Renal cortical epithelial cell (primary cell): ENCODE measurements at places on chromosomes 1 and 21.

DNA sequence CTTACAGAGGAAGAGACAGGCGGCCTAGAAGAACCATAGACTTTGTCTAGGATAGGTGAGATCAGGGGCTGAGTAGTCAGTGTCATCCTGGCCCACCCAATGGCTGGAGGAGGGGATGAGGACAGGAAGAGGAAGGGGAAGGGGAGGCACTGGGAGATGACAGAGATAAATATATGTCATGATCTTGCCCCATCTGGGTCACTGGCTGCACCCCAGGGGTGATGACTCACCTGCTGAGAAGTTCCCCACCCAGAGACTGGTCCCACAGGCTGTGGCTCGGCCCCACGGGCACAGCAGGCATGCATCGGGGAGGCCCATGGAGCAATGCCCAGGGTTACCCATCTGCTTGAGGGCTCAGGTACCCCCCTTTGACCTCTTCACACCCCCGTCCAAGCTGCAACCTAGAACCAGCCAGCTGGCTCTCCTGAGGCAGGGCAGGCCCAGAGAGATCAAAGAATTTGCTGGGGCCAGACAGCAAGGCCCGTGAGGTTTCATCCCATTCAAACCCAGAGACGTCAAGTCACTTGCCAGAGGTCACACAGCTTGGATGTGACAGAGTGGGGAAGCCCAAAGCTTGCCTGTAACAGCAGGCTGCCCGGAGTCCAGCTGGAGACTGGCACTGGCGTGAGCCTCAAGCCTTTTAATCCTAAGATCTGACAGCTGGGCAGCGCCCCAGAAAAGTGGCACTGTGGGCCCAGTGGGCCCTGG, 34.7 kb upstream of the CASZ1 start:
- DNase-seq: peak; percentile 6

- no peak for DNase-seq
Measured at GRCh38 chr1:8133190-8133589, 107.1 kb upstream of the ERRFI1 start.

- DNase-seq: no peak
Measured at GRCh38 chr1:116755066-116755465, 836 bp downstream of the CD2 start.

GRCh38 chr1:209642816-209643215, 9.4 kb downstream of the LAMB3 start:
- DNase-seq: no peak

- DNase-seq: no peak
Measured at GRCh38 chr21:27582246-27582947, 615.5 kb upstream of the ADAMTS5 start.

- no peak for DNase-seq
Measured at GRCh38 chr21:46284733-46285132, 678 bp downstream of the MCM3AP start.

GRCh38 chr1:111747282-111747734, 8.1 kb upstream of the INKA2 start:
- DNase-seq: peak; percentile 65

DNA sequence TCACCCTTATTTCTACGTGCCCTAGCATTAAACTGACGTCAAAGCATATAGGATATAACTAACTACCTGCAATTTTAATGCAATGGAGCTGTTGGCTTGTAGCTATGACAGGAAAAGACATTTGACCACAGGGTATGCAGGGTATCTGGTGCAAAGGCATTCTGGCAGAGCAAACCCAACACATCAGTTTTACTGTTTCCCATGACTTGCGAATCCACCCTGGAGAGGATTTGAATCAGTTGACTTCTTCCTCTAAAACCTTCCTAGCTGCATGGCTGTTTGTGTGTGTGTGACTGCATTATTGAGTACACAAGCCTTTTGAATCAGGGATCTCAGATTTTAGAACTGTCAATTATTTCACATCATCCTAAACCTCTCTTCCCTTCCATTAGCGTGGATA, 41.7 kb upstream of the SYT14 start:
- peak; percentile 92 for DNase-seq

- DNase-seq: peak; percentile 31
Measured at GRCh38 chr1:54359393-54360162, 46.6 kb downstream of the SSBP3 start.

- DNase-seq: no peak
Measured at GRCh38 chr1:66248746-66249145, 285.2 kb upstream of the SGIP1 start.

- DNase-seq: no peak
Measured at GRCh38 chr1:61101536-61101935, 19.2 kb downstream of the NFIA start.

- no peak for DNase-seq
Measured at GRCh38 chr1:183589874-183590243, 400 bp downstream of the NCF2 start.

GRCh38 chr1:240672132-240672811, 60.3 kb upstream of the GREM2 start:
- DNase-seq: no peak

GRCh38 chr1:29543586-29543985, 307.3 kb downstream of the PTPRU start:
- no peak for DNase-seq

DNA sequence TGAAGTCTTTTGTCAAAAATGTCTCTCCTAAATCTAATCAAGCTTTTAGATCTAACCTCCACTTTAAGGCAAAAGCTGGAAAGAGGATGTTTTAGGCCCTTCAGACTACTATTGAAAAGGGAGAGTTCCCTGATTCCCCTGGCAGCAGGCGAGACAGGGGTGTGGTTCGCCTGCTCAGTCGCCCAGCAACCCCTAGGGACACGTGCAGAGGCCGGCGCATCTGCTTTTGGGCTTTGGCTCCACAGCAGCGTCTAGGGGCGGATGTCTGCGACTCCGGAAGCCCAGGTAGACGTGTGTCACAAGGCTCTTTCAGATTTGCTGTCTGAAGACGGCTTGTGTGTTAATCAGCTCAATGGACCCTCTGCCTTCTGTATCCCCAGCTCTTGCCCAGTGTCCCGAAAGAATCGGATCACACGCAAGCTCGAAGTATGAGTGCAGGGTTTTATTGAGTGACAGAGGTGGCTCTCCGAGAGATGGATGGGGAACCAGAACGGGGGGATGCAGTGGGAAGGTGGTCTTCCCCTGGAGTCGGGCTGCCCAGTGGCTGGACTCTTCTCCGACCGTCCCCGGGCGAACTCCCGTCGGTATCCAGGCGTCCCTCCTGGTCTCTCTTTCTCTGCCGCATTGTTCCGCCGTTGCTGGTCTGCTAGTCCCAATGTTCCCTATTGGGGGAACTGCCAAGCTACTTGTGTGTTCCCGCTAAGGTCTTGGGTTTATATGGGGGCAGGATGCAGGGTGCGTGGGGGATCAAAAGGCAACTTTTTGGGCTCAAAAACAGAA, 45.5 kb downstream of the OLFML2B start:
- DNase-seq: no peak

GRCh38 chr1:198929961-198930599, 291.2 kb downstream of the PTPRC start:
- peak; percentile 44 for DNase-seq

GRCh38 chr1:235424092-235424491, 56.9 kb downstream of the TBCE start:
- no peak for DNase-seq

DNA sequence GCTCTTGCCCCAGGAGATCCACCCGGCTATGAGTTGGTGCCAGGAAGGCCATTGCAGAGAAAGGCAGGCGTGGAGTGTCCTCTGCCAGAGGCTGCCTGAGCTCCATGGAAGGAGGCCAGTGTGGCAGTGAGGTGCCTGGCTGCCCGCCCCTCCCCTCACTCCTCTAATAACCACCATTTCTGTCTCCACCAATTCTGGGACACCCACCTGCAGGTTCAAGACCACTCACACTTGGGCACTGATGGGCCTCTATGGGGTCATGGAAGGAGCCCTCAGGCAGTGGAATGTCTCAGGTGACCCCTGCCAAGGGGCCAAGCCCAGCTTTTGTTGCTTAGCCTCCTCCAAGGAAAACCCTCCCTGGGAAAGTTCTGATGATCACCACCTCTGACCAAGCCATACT, 731.6 kb downstream of the MATN1 start:
- no peak for DNase-seq

- no peak for DNase-seq
Measured at GRCh38 chr1:182426442-182427430, 23.2 kb upstream of the RGSL1 start.

- DNase-seq: no peak
Measured at GRCh38 chr1:116258668-116259419, 114.2 kb upstream of the ATP1A1 start.

DNA sequence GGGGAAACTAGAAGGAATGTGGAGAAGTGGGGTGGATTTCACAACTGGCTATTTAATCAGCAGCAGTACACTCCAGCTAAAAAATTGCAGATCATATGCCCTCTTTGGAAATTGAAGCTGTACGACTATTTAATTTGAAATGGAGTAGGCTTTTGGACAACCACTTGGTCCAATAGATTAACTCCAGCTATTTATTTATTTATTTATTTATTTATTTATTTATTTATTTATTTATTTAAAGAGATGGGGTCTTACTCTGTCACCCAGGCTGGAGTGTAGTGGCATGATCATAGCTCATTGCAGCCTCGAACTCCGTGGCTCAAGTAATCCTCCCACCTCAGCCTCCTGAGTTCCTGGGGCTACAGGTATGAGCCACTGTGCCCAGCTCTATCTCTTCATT, 312.3 kb downstream of the KCNH1 start:
- DNase-seq: no peak

DNA sequence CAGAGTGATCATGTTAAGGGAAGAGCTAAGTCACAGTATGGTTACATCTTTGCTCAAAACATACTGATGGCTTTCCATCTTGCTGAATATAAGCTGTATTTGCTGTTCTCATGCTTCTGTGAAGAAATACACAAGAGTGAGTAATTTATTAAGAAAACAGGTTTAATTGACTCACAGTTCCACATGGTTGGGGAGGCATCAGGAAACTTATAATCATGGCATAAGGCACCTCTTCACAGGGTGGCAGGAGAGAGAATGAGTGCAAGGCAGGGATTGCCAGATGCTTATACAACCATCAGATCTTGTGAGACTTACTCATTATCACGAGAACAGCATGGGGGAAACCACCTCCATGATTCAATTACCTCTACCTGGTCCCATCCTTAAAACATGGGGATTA, 24.4 kb upstream of the RGS5 start:
- DNase-seq: peak; percentile 81

- no peak for DNase-seq
Measured at GRCh38 chr1:64471218-64472039, 1.5 kb downstream of the CACHD1 start.

DNA sequence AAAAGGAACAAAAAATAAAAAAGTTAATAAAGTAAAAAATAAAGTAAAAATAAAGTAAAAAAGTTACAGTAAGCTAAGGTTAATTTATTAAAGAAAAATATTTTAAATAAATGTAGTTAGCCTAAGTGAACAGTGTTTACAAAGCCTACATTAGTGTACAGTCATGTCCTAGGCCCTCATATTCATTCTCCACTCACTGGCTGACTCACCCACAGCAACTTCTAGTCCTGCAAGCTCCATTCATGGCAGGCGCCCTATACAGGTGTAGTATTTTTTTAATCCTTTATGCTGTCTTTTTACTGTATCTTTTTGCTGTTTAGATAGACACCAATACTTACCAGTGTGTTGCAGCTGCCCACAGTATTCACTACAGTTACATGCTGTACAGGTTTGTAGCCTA, 12.4 kb downstream of the ADAR start:
- peak; percentile 40 for DNase-seq

GRCh38 chr1:195717651-195718050, 890.6 kb downstream of the KCNT2 start:
- DNase-seq: peak; percentile 23

DNA sequence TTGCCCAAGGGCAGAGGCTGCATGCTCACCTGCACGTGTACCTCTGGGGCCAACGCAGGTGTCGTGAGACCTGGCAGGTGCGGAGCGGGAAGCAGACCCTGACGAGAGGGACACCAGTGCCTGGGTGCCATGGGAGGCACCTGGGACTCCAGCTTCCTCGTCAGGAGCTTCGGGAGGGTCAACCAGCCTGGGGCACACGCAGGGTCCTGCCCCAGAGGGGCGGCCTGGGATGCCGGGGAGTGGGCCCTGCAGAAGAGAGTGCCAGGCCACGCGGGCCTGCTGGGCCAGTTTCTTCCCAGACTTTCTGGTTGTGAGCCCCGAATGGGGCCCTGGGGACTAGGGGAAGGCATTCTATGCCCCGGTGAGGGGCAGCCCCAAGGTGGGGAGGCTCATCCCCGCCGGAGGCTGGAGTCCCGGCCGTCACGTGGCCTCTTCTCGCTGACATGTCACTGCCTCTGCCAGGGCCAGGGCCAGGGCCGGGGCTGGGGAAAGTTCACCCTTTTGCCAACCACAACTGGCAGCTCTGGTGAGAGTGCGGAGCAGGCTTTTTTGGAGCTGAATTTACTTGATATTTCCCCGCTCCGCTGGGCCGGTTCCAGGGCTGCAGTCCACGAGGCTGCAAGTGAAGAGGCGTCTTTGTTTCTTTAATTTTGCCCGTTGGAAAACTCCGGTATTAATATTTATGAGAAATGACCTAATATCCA, 38.5 kb upstream of the ACTRT2 start:
- DNase-seq: no peak
